NCI-H2081 treated with DMSO at 0.1 percent for 48 hours (cell line): ENCODE measurements at places on chromosomes 1 and 21.

DNA sequence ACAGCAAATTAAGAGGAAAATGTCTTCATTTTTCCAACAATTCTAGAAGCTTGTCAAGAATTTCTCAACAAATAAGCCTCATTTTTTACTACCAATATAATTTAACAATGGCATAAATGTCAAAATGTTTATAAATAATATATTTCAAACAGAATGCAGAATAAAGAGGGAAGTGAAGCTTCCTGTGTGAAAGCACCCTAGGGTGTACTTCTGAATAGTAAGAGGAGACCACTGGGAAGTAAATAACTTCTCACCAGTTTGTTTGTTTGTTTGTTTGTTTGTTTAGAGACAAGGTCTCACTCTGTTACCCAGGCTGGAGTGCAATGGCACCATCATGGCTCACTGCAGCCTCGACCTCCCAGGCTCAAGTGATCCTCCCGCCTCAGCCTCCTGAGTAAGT, 244.3 kb downstream of the SLC45A1 start:
- no peak for DNase-seq

GRCh38 chr1:158285756-158286241, 3.9 kb upstream of the CD1C start:
- DNase-seq, result no peak

- no peak for DNase-seq
Measured at GRCh38 chr1:75412616-75413015, 198.3 kb downstream of the SLC44A5 start.

DNA sequence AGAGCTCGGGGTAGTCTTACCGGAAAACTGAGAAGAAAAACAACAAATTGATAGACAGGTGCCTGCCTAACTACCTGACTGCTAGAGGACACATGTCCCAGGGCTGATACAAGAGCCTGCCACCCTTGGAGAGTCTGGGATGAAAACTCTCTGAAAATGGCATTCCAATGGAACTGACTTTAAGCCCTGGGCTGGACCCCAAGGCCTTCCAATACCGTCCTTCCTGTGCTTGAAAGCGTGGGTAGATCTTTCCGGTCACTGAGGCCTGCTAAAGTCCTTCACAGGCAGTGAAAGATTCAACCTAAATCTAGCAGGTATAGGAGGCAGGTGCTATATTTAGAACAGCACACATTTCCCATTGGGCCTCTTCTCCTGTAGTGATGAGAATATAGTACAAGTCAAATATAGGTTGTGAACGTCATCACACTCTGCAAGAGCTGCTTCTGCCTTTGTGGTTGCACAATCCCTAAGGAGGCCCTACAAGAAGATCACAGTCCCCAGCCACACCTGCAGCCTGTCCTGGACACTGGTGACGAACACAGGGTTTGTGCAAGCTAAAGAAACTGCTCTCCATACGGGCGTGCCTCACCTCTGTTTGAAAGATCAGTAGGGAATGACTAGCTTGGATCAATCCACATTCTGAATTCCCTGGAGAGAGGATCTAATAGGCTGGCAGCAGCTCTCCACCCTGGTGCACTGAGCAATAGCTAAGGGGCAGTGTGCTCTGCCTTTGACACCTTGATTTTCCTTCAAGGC, 876 bp upstream of the CHML start:
- DNase-seq, result no peak

GRCh38 chr1:239909898-239910297, 181.8 kb upstream of the FMN2 start:
- DNase-seq, result no peak

GRCh38 chr1:114522264-114522575, 11.2 kb upstream of the TRIM33 start:
- no peak for DNase-seq
